ENCODE measurements at places on chromosomes 6 and 20.

DNA sequence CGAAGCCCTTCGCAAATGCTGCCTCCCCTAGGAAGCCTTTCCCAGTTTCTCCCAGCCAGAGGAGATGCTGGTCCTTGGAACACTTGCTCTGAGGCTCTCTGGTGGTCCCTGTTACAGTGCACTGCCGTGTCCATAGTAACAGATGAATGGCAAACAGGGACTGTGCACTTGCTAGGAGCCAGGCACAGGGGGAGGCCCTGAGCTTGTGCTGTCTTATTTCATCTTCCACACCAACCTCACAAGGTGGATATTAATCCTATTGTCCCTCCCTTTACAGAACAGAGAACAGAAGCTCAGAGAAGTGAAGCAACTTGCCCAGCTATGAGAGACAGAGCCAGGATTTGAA is 19.0 kb downstream of the SRC start:
- no peak for DNase-seq

DNA sequence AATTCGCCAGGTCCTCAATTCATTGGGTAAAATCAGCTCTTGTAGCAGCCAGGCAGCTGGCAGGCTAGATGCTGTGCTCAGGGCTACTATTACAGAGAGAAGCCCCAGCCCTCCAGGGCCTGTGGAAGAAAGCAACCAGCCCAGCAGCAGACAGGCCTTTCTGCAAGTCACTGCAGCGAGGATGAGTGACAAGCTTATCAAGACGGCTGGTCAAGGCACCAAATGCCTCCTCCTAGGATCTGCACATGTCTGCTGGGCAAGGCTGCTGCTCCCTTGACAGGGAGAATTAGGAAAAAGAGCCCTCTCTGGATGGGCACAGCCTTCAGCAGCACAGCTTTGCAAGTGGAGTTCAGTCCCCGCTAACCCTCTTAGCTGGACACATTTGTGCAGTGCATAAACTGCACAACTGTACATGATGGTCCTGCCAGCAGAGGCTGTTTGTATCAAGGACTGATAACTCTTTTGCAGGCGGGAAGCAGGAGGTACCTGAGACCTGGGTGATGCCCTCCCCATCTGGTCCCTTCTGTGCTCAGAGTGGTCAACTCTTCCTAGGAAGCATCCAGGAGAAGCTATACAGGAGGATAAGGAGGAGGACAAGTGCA is 89.9 kb downstream of the CDC5L start:
- no peak for DNase-seq

GRCh38 chr6:20791074-20791473 is 256.8 kb downstream of the CDKAL1 start:
- DNase-seq = no peak

GRCh38 chr6:109660526-109661320 is 30.3 kb downstream of the AK9 start:
- DNase-seq = peak; percentile 3

- DNase-seq = no peak
Measured at GRCh38 chr6:46704562-46704961, 16.9 kb downstream of the TDRD6 start.

GRCh38 chr6:1215884-1216487 is 95.9 kb upstream of the FOXQ1 start:
- no peak for DNase-seq

- DNase-seq = no peak
Measured at GRCh38 chr6:31952890-31953289, 5.9 kb downstream of the NELFE start.

Measured in stimulated activated CD4-positive, alpha-beta T cell treated with anti-CD3 and anti-CD28 coated beads, Interleukin-1b, Interleukin-23, amount 100 ng/mL, for 48 hours (primary cell).